ENCODE measurements at places on chromosomes 5 and 9.
A peak's percentile ranks its signal among the peaks of the same experiment; 100 is the strongest.

DNA sequence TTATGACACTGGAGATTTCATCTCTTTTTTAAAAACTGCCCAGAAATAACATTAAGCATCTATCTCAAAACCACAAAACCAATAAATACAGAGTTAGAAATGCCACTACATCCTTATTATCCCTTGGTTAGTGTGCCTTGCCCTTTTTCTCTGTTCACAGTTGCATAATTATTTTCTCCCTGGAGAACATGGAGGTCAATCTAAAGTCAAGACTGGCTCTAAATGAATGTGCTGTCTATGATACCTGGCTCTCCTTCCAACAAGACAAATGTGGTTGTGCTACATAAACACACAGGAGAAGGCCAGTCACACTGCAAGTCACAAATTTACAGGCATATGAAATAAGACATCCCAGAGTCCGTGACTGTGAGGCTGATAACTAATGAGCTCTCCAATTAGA, 2.8 kb downstream of the FBN2 start:
- DNase-seq, result no peak

DNA sequence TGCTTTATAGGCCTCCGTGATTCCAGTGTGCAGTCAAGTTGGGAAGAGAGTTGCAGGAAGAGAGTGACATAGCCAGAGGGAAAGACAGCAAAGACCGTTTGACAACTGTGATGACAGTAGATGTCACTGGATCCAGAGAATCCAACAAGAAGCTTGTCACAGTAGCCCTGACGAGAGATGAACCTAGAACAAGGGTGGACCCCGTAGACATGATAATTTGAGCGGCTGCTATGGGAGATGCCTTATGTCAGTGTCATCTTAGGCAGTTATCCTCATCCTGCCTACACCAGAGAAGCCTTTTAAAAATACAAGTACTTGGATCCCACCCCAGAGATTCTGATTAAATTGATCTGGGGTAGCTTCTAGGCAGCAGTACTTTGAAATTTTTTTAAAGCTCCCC, 125.4 kb downstream of the AOPEP start:
- no peak for DNase-seq

DNA sequence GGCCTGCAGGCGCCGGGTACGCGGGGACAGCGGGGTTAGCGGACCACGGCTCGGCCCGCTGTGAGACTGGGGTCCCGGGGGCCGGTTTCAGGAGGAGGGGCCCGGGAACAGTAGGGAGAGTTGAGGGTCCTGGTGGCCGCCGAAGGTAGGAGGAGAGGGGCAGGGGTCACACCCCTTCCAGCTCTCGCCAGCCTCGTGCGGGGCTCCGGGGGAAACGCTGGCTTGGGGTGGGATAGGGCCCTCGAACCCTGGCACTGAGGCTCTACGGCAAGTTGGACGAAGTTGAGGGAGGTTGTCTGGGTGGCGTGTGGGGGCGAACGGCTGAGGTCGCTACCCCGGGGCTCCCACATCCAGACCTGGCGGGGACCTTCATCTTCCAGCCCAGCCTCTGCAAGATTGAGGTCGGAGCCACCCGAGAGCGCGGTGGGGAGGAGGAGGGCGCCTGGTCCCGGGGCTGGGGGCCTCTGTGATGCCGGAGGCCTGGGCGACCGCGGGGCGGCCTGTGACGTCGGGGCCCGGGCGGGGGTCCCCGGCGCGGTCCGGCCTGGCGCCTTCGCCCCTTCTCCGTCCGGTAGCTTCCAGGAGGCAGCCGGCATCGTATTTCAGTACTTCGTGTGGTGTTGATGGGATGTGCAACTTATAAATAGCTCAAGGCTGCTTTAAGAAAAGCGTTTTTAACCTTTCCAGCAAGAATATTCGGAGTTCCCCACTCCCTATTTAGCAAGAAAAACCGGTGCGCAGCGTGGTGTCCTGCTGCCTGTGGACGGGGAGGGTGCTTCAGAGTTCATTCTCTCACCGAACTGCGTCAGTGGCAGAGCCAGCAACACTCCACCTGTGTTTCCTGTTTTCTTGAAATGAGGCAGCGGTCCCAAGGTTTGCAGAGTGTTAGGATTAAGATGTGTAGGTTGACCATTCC, 902 bp downstream of the HABP4 start:
- no peak for DNase-seq

- DNase-seq, result peak; percentile 85
These were observed 24.1 kb downstream of the CDK5RAP2 start for GRCh38 chr9:120555839-120556238.

DNA sequence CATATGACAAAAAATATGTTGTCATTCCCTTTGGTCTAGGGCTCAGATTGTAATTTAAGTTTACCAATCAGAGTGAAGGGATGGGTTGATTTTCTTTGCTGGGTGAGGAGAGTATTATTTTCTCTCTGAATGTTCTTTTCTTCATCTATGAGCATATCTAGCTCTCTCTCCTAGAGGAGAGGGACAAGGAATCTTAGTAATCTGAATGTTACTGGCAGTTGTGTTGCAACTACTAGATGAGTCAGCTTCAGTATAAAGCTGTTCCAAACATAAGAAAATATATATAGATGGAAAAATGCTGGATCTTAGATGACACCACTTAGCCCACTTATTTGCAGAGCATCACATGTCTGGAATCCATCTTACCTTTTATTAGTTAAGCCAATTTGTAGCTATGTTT, 259.3 kb downstream of the TUSC1 start:
- no peak for DNase-seq

DNA sequence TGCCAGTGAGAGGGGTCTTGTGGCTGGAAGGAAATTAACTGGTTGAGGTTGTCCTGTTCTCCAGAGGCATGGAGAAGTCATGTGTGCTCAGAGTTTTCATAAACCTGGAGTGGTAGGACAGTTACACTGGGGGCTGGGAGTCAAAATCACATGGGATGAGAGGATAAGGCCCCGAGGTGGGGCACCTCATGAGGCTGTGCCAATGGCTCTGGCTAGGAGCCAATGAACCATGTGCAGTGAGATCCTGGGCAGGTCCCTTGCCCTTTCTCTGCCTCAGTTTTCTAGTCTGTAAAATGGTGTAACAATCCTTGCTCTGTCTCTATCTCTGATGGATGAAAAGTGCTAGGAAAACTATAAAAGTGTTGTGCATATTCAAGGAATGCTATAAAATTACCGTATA, 7.0 kb upstream of the SYNPO start:
- DNase-seq, result no peak

- no peak for DNase-seq
These were observed 393.1 kb upstream of the ARRDC3 start for GRCh38 chr5:91776249-91776648.

- DNase-seq, result no peak
These were observed 20.2 kb downstream of the GRAMD2B start for GRCh38 chr5:126443374-126443851.

- no peak for DNase-seq
These were observed 77.6 kb downstream of the PCDH1 start for GRCh38 chr5:141800617-141801016.

- no peak for DNase-seq
These were observed 239.6 kb downstream of the MAN2A1 start for GRCh38 chr5:109929376-109929775.

DNA sequence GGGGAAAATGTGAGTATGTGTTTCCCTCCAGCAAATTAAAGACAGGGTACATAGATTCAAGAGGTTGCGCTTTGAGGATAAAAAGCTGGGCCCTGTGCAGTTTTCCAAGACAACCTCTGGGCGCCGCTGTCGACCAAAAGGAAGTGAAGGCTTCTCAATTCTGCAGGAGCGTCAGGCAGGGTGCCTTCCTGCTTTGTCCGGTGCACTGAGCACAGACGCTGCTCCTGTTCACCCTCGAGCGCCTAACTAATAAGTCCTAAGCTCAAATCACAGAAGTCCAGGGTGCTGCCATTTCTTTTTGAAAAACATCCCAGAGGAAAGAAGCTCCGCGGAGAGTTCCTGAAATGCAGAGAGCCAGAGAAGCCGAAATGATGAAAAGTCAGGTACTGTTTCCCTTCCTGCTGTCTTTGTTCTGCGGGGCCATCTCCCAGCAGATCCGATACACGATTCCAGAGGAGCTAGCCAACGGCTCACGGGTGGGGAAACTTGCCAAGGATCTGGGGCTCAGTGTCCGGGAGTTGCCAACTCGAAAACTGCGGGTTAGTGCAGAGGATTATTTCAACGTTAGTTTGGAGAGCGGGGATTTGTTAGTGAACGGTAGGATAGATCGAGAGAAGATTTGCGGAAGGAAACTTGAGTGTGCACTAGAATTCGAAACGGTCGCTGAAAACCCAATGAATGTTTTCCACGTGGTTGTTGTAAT, at the start of gene PCDHGB1:
Gene PCDHGB1 (plus strand): TSS at position 183 of the 703 bp plus-strand sequence. CDS start 162 bp downstream, at position 345.
- DNase-seq, result no peak

- no peak for DNase-seq
These were observed 1.1 kb upstream of the SH3TC2 start for GRCh38 chr5:149063896-149064478.

DNA sequence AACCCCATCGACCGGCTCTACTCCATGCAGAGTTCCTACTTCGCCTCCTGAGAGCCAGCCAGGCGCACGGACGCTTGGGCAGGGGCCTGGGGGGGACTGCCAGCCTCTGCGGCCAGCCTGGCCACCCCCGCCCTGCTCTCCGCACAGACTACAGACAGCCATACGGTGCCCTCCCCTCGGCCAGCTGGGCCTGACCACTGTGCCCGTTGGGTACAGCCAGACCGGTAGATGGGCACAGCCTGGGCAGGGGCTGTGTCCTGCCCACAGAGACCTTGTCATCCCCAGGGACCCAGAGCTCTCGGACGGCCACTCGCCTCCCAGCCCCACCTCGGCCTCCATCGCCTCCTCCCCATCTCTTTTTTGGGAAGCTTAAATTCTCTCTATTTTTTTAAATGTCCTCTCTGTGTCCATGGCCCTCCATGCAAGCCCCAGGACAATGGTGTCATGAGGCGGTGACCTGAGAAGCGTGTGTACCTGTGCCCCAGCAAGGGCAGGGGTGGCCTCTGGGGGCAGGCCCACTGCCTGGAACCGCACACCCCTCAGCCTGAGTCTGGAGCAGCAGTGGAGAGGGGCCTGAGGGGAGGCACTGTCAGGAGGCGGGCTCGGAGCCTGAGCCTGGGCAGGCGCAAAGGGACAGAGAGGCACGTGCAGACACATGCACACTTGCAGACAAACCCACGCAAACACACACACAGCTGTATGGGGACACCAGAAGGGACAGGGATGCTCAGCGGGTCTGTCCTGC, 82.8 kb downstream of the LMX1B start:
- DNase-seq, result no peak

DNA sequence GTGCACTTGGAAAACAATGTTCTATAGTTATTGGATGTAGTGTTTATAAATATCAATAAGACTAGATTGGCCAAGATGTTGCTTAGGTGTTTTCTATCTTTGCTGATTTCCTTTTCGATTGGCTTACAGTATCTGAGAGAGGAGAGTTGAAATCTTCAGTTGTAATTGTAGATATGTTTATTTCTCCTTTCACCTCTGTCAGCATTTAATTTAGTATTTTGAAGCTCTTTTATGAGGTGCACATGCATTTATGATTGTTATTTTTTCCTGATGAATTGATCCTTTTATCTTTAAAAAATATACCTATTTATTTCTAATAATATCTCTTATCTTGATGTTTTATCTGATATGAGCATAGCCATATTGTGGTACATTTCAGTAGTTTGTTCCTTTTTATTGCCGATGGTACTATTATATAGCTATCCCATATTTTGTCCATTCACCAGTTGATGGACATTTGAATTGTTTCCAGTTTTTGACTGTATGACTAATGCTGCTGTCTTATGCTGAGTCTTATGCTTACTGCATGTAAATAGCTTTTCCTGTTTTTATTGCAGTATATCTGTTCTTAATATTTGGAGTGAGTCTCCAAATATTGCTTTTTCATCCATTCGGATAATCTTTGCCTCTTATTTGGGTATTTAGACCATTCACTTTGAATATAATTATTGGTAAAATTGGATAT, 34.7 kb downstream of the ERCC6L2 start:
- no peak for DNase-seq

- DNase-seq, result no peak
These were observed 7.6 kb downstream of the TPPP start for GRCh38 chr5:685262-686171.

DNA sequence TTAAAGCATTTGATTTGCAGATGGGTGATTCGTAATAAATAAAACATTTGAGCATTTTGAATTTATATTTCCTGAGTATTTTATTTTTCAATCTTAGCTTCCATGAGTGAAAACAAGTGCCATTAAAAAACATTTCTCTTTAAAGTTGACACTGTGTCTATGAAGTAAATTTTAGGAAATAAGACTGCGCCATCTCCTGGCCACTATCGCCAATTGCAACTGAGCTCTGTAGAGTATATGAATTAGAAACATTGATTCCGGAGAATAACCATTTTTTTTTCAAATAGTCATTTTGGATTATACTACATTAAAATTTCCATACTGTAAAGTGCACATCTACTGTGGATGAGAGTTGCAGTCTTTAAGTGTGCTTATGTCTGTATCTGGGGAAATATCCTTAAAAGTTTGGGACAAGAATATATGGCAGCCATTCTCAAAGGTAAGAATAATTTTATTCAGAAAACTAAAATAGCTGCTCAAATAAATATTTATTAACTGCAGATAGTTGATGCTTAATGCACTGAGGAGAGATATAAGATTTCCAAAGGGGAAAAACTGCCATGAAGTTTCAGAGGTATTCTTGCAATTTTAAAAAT, 5.9 kb downstream of the DMRTA1 start:
- DNase-seq, result peak; percentile 73

DNA sequence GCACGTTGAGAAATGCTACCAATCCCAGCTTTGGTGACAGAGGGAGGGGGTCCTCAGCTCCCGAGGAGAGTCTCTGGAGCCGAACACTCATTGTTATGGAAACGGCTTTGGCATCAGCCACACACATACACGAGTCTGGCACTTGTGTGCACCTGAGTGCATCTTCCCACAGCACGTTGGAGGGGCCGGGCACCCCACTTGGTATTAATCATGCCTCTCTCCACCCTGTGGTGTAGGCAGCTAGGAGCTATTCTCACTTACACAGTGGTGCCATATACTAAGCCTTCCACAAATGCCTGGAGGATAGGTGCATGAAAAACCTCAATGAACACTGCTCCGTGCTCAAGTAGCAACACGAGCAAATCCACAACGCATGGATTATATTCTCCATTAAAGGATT, 133.9 kb upstream of the PANK3 start:
- DNase-seq, result no peak

GRCh38 chr5:147554261-147554817, 44.5 kb upstream of the DPYSL3 start:
- no peak for DNase-seq

GRCh38 chr5:72608297-72608696, 101.1 kb upstream of the ZNF366 start:
- DNase-seq, result no peak

GRCh38 chr9:107816561-107817021, 327.0 kb upstream of the KLF4 start:
- DNase-seq, result no peak

- no peak for DNase-seq
These were observed 76.2 kb downstream of the C7 start for GRCh38 chr5:40985501-40985900.

DNA sequence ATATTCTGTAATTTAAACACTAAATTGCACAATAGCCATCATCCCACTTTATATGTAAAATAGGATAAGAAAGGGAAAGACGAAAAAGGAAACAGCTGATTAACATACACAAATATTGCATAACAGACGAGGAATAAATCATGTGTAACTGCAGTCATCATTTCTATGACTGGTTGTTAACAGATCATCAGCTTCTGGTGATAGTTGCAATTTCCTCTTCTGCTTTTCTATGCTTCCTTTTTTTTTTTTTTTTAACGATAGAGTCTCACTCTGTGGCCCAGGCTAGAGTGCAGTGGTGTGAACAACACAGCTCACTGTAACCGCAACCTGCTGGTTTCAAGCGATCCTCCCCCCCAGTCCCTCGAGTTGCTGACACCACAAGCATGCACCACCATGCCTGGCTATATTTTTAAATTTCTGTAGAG, 22.5 kb upstream of the JAKMIP2 start:
- peak; percentile 99 for DNase-seq

Data from inflammatory macrophage (primary cell).